ENCODE measurements at places on chromosomes 6 and 20.

DNA sequence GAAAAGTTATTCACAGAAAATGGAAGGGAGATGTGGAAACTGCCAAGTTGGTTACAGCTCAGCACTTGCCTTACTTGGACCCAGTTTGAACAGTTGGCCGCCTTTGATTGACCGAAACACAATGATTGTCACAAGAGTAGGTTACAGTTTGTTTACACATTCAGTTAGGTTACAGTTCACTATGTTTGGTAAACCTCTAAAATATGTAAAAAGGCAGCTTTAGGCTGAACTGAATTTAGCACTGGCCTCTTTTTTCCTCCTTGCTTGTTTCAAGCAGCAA lies 116.2 kb downstream of the OLIG3 start:
- no peak for DNase-seq

GRCh38 chr6:136548582-136549299 lies 1.5 kb downstream of the MAP7 start:
- no peak for DNase-seq

DNA sequence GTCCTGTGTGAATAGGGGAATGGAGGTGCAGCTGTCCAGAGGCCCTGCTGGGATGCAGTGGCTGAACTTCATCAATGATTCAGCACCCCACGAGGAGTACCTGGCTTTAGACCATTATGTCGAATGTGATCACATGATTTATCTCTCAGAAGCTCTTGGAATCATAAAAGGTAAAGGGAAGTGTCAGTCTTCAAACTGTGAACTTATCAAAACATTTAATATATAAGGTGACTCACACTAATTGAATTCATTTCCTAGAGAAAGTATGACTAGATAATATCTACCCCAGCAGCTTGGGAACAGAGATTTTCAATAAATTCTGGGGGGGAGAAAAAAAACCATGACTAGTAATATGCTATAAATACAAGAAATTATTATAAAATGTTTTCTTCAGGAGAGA lies 29.5 kb downstream of the ALDH8A1 start:
- DNase-seq, result no peak

DNA sequence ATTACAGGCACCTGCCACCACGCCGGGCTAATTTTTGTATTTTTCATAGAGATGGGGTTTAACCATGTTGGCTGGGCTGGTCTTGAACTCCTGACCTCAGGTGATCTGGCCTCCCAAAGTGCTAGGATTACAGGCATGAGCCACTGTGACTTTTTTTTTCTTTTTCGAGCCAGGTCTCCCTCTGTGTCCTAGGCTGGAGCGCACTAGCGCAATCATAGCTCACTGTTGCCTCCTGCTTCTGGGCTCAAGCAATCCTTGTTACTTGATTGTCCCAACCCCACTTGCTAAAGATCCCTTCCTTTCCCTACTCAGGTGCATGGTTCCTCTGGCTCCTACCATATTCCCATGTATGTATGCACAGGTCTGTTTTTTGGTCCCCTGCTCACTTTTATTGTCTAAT lies 27.4 kb upstream of the SMIM29 start:
- DNase-seq, result no peak

GRCh38 chr6:158389193-158389919 lies 77.1 kb downstream of the TULP4 start:
- DNase-seq, result no peak

DNA sequence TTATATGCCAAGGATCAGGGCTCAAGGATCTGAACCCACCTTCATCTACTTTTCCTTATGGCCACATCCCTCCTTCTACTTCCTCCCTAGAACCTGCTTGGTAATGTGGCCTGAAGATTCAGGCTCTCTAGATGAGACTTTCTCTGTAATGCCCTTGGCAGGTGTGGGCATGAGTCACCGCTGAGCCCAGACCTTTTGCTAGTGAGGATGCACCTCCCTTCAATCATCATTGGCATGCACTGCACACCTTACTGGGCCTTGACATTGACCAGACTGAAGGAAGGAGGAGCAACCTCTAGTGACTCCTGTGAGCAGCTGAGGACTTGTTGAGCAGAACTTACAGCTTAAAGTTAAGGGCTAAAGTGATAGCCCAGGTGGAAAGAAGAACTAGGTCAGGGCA lies 405.3 kb downstream of the MAFB start:
- DNase-seq, result no peak

DNA sequence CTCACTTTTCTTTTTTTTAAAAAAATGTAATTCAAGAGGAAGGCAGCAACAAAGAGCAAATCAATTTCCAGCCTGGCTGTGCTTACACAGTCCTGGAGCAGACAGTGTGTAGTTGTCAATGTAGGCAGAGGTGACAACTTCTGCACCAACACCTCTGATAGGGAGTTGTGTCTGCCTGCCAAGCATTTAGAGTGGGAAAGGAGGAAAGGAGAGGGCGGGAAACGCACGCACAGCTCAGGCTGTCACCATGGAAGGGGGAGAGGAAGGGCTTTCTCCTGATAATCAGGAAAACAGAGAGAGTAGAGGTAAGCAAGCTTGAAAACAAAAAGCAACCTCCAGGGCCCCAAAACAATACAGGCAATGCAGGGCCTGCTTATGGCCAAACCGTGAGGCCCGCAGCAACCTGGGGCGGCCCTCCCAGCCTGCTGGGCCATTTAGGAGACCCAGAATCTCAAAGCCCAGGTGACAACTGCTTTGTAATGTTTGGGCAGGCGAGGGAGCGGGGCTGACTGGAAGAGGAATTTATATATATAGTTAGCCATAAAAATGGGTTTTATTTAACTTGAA lies 41.5 kb upstream of the GFOD1 start:
- DNase-seq, result no peak

DNA sequence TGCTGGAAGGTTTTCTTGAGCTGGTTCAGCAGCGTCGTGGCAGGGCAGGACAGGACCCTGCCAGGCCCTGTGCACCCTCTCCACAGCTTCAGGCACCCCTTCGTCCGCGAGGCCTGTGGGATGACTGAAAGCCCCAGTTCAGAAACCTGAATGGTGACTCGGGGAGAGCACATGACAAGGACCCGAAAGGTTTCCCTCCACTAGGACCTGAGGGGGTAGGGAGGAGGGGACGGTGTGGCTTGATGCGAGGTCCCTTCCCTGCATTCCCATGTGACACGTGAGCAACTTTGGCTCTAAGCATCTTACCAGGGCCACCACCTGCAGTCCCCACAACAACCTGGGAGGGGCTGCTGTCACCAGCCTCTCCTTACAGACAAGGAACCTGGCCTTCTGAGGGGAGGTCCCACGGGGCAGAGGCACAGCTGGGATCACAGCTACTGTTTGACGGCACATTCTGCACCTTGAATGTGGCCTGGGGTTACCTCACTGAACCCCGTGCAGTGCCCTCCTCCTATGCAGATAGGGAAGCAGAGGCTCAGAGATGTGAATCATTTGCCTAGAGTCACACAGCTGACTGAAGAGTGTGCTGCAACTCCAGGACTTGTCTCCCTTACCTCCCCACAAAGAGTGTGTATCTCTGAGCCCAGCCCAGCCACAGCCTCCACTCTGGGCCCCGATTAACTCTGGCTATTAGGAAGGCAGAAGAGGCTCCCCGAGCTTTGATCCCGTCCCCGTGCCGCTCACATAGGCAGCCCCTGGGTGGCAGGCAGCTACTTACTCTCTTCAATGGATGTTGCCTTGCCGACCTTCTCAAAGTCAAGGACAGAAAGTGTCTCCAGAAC lies 84.6 kb downstream of the PTPN1 start:
- no peak for DNase-seq

DNA sequence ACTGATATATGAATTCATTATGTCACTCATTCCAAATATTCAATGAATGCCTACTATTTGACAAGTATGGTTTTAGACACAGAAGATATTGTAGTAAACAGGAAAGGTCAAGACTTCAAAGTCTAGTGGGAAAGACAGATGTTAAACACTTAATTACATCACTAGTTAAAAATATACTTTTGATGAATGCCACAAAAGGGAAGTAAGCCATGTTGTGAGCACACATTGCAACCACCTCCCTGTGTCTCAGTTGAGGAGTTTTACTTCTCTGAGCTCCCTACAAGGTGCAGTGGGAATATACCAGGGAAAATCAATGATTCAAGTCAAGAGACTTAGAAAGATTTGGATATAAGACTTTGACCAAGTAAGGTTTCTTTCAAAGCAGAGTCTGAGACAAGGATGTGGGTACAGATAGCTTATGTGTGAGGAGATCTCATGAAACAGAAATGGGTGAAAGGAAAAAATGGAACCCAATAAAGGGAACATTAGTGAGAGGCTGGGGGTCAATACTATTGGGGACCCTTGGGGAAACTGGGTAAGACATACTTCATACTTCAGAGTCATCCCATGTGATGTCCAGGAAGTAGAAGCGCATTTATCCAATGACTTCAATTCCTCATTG lies 503.7 kb downstream of the KIF16B start:
- no peak for DNase-seq

DNA sequence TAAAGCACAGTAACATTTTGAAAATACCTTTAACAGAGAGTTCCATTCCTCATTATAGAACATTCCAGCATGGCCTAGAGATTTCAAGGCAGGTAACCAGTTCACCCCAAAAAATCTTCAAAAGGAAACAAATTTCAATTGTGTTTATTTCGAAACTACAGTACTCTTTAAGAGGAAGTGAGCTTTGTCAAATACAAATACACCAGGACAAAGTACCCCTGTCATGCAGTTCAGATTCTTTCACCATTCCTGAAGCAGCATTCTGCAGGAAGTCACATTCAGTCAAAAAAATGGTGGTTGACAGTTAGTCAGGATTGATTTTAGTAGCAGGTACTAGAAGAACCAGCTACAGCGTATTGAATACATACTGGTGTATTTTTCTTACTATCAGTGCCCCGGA lies 89.6 kb upstream of the RIN2 start:
- DNase-seq, result no peak

GRCh38 chr20:43446361-43446879 lies 11.3 kb upstream of the SRSF6 start:
- DNase-seq, result no peak

DNA sequence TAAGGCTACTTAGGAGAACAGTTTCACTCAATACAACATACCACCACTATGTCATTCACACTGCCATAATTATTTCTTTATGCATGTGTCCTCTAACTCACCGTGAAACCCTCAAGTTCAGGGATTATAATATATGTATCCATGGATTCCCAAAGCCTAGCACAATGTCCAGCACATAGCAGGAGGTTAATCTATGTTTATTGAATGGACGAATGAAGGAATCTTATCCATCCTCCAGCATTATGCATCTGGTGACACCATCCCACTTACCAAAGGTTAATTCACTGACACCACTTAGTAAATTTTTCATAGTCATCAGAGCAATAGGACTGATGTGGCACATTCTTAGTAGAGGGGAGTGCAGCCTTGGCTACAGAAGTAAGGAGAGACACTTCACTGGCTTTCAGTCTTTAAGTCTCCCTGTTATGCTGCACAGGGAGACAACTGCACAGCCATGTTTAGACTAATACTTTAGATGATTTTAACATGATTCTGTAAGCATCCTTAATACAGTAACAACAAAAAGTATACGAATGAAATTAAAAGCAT lies 49.7 kb downstream of the EPHA7 start:
- no peak for DNase-seq

DNA sequence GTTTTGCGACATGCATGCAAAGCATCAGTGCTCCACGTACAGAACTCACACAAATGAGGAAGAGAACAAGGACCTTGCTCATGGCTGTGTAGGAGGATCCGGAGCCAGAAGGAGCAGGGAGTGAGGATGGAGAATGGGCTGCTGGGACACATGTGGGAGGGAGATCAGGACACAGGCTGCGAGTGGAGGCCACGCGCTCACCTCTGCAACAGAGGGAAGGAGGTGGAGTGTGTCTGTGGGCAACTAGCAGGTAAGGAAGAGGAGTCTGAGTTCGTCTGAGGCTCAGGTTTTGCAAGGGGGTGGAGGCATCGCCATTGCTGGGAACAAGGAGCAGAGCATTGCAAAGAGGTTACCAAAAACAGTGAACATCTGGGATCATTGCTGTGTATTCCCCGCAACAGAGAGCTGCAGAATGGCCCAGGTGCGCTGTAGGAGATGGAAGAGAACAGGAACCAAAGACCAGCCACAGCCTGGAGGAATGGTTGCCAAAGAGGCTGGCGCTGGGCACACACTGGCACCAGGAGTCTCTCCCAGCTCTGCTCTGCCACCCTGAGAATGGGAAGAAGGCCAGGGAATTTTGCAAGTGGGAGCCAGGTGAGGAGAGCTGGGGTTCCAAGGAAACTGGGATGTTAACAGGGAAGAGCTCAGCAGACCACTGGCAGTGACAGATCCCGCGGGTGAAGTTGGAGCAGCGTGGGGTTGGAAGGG lies 90.0 kb upstream of the RPS6KA2 start:
- no peak for DNase-seq

- no peak for DNase-seq
Measured at GRCh38 chr6:6600875-6601274, 12.4 kb downstream of the LY86 start.

- no peak for DNase-seq
Measured at GRCh38 chr6:137241481-137242038, 22.4 kb upstream of the IFNGR1 start.

DNA sequence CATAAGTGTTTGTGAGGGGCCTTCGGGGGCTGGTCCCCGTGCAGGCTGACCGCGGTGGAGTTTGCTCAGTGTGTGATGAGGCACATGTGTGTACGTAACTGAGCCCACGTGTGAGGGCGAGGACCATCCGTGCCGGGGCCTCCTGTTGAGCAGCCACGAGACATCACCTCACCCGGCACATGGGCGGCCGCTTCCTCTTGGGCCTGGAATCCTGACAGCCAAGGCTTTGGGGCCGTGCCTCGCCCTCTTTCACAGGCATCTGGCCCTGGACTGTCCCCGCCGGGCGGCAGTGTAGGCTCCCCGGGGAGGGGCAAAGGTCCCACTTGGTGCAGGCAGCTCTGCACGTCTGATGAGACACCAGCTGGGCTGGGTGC lies 202.3 kb downstream of the DLL1 start:
- DNase-seq, result no peak

DNA sequence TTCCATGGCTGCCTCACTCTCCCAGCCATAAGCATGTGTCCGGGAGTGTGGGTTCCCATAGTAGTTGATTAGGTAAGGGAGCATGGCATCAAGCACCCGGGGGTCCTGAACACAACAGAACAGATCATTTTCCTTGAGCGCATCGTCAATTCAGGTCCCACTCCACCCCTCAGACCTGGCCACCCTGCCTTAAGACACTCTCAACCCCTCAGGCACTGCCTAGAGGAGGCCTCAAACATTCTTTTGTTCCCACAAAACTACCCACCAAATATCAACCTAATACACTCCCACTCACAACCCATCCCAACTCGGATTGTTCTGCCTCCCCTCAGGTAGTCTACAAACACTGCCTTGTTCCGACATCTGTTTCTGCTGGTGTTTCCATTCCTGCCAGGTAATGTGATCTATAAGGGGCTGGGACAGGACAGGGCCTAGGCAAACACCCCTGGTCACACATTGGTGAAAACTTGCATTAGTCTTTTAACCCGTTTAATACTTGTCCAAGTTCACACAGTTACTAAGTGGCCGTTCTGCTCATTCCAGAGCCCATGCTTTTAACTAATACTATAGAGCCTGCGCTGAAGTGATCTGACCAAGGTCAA lies 1.4 kb downstream of the NFS1 start:
- DNase-seq, result no peak

DNA sequence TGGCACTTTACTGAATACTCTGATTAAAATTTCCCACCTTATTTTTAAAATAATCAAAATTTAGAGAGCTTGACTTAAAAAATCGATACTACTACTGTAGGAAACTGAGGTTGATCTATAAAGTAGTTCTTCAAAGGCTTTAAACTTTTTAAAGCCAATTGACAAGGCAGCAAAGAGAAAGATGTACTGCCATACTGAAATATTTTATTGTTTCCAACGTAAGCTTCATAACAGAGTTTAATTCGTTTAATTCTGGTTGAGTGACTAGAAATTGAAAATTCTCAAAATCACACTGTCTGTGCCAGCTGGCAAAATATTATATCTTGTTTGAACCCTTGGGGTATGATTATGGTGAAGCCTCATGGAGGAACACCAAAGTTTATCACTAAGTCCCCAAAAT lies 207.6 kb downstream of the UNC5CL start:
- no peak for DNase-seq

All from nucleus accumbens (tissue), 56 donors.